ENCODE measurements at places on chromosomes 12 and 14. TPM values are rescaled to one million over a fixed set of nuclear protein-coding genes. Genes with fewer than 3 reads are reported as not detected.

- peak overlapping the region; percentile 93 for H3K27ac ChIP-seq
- no peaks in the 10 kb centered on the region for H3K27me3 ChIP-seq
- peaks cover 16% of the 10 kb centered on the region for H3K36me3 ChIP-seq
- peak; percentile 59 for DNase-seq
- peaks cover 41% of the 10 kb centered on the region for H3K4me1 ChIP-seq
Observed at GRCh38 chr14:103385929-103386712, 906 bp downstream of the MARK3 start.

DNA sequence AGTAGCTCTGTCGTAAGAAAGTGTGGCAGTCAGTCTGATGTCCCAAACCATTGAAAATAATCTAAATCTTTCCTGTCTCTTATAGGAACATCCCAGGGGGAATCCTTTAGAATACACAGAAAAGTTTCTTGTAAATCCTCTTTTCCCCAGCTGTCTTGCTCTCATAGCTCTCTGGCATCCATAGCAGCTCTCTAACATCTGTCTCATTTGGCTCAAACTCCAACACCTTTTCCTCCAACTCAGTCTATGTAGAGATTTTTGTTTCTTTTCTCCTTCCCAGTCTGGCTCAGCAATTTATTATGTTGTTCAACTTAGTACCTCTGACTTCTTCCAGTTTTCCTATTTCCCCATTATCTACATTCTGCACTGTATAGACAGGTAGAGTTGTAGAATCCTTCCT lies 84.4 kb upstream of the NEDD1 start:
- no peak overlapping the region for H3K4me3 ChIP-seq
- peaks cover 3% of the 10 kb centered on the region for H3K27me3 ChIP-seq
- no peak overlapping the region for H3K27ac ChIP-seq
- H3K36me3 ChIP-seq, result no peaks in the 10 kb centered on the region
- H3K4me1 ChIP-seq, result no peaks in the 10 kb centered on the region

- no peaks in the 10 kb centered on the region for H3K27me3 ChIP-seq
- DNase-seq, result no peak
- peaks cover 5% of the 10 kb centered on the region for H3K36me3 ChIP-seq
- H3K4me3 ChIP-seq, result no peak overlapping the region
- H3K4me1 ChIP-seq, result peaks cover 5% of the 10 kb centered on the region
Observed at GRCh38 chr14:100007254-100007653, 58.0 kb upstream of the EVL start.

DNA sequence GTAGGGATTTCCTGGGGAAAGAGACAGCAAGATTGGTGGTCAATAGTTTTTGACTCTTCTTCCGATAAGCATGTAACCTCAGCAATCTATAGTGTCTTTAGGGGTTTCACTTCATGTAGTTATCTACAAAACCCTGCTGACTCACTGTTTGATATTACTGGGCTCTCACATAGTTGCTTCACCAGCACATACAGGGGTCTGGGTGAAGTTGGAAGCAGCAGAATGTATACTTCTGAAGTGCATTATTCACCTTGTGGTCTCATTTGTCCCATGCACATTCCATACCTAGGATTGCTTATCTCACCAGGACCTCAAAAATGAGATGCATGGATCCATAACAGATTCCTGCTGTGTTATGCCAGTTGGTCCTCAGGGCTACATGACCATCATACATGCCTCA lies 280.0 kb downstream of the LRIG3 start:
- no peak overlapping the region for H3K27ac ChIP-seq
- H3K4me3 ChIP-seq, result no peak overlapping the region
- no peaks in the 10 kb centered on the region for H3K27me3 ChIP-seq

PLA2G1B gene
- total RNA-seq, result not detected

B3GNT4 gene
- 5.1 TPM for total RNA-seq

Data from activated CD8-positive, alpha-beta T cell treated with anti-CD3 and anti-CD28 coated beads for 36 hours (primary cell).